Neuronal stem cell (in vitro differentiated cells): ENCODE measurements at places on chromosomes 12 and 14.

DNA sequence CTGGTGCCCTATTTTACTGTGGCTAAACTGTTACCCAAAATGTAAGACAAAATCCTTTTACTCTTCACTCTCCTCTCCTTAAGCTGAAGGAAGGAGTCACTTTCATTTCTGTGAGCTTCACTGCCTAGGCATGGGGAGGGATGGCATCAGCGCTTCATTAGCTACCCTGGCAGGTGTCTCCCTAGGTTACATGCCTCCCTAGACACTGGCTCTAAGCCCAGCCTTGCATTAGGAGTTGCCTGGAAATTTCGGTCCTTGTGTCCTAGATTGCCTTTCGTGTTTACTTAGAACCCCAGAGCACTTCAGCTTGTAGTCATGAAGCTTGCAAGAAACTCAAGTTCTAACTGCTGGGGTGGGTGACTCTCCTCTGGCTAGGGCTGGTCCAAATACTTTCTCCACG, 520.5 kb upstream of the STXBP6 start:
- no peak for DNase-seq

GRCh38 chr12:65787056-65787865, 37.0 kb upstream of the HMGA2 start:
- DNase-seq, result no peak

DNA sequence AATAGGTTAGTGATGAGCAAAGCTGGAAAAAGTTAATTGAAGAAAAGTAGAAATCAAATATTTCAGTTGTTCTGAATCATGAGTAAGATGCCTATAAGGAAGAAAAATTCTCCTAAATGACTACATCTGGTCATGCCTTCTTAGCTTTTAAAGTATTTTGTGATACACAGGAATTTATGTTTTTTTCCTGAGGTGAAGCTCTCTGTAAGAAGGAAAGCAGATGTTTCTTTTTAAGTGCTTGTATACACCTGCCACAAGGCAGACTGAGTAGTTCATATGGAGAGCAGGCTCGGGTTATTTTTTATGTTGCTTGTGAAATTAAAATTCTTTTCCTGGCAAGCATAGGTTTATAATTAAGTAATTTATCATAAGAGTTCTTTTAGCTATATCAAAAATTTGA, 275.2 kb downstream of the RAD51B start:
- DNase-seq, result no peak

DNA sequence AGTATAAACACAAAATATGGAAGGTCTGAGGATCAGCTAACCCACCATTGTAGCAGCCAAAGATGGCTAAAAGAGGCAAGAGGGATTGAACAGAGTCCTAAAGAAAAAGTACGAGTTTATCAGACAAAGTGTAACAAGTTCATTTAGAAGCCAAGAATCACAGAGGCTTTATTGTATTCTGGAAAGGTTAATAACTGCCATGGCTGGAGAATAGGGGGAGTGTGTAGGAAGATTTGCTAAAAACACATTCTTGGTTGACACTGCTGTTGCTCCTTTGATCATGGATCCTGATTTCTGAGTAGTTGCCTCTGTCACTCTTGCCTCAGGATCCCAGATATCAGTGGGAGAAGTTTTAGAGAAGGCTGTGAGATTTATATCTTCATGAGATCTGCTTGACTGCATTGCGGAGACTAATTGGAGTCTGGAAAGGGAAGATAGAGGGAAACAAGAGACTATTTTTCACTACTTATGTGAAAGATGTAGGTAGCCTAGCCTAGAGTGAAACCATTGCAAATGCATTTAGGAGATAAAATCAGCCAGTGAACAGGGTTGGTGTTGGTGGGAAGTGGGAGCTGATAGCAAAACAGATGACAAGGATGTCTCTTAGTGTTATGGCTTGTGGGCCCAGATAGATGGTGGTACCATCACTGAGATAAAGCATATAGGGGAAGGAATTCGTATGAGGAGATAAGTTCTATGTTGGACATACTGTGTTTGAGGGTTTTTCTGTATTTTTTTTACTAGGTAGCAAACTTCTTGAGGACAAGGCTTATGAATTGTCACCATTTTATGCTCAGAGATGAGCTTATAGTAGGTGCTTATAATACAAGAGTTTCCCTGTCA, 402.9 kb upstream of the PDE3A start:
- DNase-seq, result no peak

DNA sequence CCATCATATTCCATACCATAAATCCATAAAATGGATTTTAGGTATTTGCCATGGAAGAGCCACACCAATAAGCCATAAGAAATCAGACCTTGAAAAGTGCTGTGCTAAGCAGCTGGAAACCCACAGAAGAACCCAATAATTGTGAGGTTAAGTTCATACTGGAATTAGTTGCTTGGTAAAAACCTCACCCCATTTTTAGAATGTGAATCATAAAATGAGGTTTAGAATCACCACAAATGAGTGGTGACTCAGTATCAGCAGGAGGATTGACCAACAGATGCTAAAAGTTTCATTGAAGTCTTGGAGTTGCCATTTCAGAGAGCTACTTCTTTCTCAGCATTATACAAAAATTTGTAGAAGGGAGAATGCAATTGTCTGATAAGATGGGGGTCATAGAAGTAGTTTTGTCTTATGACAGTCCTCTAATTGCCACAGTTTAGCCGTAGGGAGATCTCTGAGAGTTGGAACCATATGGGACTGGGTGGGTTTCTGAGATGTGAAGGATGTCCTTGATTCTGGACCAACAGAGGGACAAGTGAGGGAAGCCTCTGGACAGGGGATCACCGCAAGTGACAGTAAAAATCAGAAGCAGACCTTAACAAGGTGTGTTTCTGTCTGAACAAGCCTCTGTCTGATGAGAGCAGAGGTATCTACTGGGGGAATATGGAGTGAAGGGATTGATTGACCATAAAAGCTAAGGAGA, 1.4 kb upstream of the STON2 start:
- no peak for DNase-seq

DNA sequence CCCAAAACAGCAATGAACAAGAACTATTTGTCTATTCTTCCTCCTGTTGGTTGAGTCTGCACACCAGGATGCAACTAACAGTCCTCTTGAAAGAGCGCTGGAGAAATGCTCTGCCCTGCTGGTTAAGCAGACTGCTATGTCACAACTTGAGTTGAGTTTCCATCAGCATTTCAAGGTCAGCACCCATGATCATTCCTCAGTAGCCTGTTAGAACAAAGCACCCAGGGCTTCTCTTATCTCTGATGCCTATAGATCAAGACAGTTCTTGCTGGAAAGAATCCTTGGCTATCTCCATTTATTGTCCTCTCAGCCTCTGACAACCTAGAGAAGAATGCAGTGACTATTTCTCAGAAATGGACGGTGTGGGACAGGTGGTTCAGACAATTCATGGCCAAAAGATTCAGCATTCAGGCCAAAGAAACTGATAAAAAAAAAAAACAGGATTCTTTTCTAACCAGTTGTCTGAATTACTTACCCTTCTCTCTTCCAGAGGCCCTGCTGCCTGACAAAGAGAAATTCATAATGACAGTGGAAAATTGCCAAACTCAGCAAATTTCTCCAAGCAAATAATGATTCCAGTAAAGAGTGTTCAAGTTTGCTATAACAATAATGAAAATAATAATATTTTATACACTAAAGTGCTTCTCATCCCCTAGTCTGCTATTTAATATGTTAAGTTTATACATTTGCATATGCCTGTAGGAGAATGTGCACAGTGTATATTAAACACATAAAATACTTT, 306.7 kb downstream of the EMP1 start:
- DNase-seq, result no peak

DNA sequence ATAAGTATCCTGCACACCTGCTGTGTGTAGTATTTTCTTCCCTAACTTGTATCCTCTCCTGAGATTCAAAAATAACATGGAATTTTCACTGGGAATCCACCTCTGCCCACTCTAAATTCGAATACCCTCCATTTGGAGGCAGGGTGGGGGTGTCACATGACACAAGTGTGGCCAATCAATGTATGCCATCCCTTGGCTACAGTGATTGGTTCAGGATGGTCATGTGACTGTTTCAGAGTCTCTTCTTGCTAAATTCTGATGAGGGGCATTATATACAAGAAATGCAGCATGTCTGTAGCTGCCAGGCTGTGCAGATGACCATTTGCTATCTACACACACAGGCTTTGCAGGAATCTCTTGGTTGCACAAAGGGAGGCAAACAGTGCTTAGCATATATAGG, 86.8 kb upstream of the TMEM132C start:
- DNase-seq, result no peak

- DNase-seq, result peak; percentile 94
These were observed 1.5 kb downstream of the KRT8 start for GRCh38 chr12:52903285-52903854.

DNA sequence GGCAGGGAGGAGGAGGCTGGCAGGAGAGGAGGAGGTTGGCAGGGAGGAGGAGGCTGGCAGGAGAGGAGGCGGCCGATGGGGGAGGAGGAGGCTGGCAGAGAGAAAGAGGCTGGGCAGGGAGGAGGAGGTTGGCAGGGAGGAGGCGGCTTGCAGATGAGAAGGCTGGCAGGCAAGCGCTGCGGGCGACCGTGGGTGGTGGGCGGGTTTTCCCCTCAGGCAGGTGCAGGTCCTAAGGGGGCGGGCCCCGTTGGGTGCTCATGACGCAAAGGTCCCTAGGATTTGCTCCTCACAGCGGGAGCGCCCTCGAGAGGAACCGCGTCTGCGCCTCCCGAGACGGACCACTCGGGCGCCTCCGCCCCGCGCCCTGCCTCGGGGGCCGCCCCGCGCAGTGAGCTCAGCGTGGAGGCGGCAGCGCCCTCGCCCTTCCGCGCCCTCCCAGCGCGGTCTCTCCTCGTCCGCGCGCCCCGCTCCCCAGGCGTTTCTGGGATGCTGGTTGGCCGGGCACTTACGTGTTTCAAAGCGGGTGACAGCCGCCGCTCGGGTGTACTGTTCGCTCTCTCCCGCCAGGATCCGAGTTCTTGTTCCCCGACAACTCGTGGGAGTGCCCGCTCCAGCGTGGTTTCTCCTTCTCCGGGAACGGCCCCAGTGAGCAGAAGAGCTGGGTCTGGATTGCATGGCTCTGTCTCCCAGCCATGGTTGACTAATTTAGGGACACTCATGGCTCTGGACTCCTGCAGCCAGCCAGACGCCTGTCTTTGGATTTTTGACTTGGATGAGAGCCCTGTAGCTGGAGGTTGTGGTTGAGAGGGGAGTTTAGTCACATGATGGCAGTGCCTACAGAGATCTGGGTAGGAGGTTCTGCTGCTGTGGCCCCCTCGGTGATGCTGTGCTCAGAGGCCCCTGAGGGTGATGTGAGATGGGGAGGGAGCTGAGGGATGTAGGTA, 64.1 kb upstream of the PPP4R3A start:
- peak; percentile 21 for DNase-seq

DNA sequence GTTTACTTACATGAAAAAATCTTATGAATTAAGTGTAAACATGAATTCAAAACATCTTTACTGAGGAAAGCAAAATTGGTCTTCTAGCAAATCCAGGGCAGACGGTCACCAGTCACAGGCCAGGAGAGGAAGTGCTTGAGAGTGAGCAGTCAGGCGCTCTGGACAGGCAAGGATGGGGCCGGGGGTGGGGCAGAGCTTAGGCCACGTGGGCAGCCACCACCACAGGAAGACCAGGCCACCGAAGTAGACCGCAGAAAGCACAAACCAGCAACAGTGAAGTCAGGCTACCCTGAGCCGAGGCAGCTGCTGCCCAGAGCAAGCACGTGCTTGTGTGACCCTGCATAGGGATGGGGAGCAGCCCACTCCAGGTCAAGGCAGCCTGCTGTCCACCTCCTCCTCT, 33.5 kb downstream of the SLC6A12 start:
- no peak for DNase-seq

GRCh38 chr12:82350161-82350560, 8.0 kb downstream of the CCDC59 start:
- DNase-seq, result no peak

DNA sequence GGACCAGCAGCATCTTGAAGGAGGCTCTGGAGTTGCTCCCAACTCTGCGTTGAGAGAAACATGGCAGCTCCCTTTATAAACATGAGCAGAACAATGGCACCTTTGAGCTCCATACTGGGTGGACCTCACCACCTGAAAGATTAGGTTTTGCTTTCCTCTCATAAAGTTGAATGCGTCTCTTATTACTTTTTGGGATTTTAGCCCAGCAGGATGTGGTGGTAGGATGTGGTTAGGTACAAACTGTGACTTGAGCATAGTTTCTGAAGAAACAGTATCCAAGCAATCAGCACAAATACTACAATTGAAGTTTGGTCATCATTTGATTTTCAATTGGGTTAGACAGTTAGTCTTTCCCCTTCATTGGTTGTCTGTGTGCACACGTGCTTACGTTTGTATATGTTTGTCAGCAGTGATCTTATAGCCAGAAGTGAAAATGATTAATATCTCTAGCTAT, at the start of gene PRR4:
Gene PRR4, minus strand, starts transcription at position 51 of the 454 bp plus-strand sequence. Its CDS starts 38 bp downstream, at position 13.
- no peak for DNase-seq

DNA sequence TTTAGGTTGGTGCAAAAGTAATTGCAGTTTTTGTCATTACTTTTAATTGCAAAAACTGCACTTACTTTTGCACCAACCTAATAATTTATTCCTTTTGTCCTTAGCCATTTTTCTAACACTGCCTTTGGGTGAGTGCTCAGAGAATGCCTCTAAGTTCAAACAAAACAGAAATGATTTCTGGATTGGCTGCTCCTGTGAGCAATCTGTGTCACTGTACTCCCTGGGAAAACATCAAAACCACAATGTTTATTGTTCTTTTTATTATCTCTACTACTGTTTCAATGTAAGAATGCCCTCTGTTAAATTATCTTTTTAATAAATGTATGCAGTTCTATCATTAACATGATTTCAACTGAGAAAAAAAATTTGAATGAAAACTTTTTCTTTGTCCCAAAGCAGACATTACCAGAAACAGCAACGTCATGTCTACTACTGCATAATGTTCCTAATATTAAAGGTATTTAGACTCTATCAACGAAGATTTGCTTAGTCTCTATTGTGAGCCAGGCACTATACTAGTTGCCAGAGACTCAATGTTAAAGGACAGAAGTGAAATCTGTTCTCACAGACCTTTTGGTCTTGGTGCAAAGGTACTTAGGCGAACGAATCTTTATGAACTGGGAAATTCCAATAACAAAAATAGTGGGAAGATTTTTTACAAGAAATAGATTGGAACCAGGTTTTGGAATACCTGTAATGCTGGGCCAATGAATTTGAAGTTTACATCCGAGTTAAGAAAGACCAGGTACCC, 6.2 kb downstream of the SLC41A2 start:
- DNase-seq, result no peak

- DNase-seq, result no peak
These were observed 1.1 kb downstream of the HPD start for GRCh38 chr12:121857322-121858246.

- DNase-seq, result no peak
These were observed 320.0 kb downstream of the RAD51B start for GRCh38 chr14:68139431-68140075.

DNA sequence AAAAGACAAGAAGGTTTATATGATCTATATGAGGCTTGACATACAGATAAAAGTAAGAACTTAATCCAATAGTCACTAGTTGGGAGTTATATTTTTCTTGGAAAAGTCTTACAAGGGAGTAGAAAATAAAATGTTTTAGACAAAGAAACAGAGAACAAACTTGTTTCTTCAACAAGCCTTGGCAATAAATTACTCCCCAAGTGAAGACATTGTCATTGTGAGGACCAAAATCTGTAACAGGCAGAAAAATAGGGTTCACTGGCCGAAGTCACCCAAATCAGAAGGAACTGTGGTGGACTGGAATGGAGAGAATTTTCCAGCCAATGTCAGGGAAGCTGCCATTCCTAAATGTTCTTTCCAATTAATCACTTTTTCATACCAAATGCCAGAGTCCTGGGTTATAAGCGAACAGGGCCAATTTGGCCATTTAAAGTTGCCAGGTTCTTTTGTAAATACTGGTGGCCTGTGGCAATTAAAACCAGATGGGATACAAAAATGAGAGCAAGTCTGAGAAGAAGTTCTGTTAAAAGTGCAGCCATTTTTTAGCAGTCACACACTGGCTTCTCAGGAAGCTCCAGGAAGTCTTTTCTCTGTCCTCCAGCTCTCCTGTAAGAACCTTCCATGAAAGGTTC, 117.3 kb upstream of the OVCH1 start:
- DNase-seq, result no peak
